ENCODE measurements at places on chromosomes 16 and 17.
A peak's percentile ranks its signal among the peaks of the same experiment; 100 is the strongest.

- DNase-seq: no peak
Observed at GRCh38 chr16:89982318-89982717, 33.8 kb downstream of the DEF8 start.

DNA sequence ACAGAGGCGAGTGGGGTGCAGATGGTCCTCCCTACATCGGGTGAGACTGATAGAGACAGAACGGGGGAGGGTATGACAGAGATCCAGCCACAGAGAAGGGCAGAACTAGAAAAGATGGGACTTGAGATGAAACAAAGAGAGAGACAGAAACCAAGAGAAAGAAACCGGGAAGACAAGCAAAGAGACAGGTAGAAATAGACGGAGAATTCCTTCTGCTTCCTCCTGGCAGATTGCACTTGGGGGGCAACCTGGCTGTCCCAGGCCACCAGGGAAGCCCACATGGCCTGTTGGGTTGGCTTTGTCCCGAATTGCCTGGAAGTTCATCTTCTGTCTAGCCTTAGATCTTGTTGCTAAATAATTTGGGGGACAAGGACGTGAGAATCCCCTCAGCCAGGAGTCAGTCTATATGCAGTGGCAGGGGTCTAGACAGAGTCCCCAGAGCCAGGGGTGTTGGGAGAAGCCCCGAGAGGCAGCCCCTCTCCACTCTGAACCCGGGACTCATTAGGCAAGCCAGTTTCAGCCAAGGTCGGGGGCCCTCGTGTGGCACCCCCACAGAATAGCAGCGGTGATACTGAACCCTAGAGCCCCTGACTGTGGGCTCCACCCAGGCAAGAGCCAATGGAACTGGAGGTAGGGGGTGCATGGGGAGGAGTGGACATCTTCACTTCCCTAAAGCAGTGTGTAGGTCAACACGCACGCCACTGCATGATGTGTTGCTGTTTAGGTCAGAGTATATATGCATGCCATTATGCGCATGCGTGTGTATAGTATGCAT is 627 bp upstream of the TSPOAP1 start:
- peak; percentile 88 for DNase-seq

DNA sequence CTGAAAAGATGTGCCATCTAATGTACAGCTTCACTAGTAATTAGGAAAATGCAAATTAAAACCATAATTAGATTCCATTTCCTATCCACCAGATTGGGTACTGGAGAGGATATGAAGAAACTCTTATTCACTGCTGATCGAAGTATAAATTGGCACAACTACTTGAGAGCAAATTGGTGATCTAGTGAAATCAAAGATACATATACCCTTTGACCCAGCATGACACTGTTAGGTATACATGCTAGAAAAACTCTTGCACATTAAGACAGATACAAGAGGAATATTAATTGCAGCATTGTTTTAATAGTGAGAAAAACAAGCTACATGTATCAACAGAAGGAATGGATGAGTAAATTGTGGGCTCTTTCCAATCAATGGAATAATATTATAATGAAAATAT is 48.8 kb downstream of the BRIP1 start:
- no peak for DNase-seq

GRCh38 chr16:54815177-54815576 is 115.5 kb upstream of the IRX5 start:
- DNase-seq: no peak

All from CD4-positive, alpha-beta T cell treated with Interferon gamma for 1 hour (primary cell).